Activated naive CD4-positive, alpha-beta T cell (primary cell): ENCODE measurements at places on chromosomes 3 and 15.

GRCh38 chr15:88533376-88533775 is 13.1 kb downstream of the DET1 start:
- DNase-seq: no peak

GRCh38 chr3:20529911-20530310 is 343.9 kb upstream of the SGO1 start:
- DNase-seq: no peak

DNA sequence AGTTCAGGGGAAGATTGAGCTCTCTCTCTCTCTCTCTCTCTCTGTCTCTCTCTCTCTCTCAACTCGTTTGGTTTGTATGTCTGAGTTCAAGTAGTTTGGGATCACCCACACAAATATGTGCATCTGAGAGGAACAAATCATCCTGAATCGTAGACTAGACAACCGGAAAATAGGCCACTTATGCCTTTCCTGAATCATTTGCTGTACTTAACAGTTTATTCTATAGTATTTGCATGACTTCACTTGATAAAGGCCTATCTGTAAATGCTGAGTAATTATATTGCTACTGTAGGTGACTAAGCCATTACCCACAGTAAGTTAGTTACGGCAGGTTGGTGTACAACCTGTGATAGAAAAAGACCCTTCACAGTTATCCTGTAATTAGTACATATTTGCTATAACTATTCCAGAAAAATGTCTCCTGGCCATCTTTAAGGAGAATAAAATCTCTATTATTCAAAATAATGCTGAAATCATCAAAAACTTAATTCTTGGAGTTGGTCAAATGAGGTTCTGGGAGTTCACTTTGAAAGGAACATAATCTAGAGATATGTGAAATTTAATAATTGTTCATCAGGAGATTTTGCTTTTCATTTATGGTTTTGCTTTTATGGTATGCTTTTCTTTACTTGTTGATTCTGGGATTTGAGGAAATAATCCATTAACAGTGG is 31.1 kb downstream of the OXSM start:
- DNase-seq: no peak

DNA sequence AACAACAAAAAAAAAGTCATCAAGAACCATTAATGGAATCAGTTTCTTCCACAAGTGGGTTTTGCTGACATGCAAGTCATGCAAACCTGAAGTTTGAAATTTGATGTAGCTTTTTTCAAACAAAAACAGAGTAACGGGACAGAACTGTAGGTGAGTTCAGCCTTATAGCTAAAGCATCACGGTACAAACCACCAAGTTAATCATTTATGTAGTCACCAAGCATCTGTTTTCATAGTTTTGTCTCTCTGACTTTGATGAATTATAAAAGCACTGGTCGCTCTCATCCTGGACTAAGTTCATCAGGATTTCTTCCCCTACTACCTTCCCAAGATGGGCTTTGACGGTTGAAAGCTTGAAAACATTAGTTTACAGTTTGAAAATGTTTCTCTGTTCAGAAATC is 117.0 kb upstream of the SAMMSON start:
- no peak for DNase-seq

GRCh38 chr3:139261754-139262586 is 81.8 kb upstream of the MRPS22 start:
- no peak for DNase-seq

DNA sequence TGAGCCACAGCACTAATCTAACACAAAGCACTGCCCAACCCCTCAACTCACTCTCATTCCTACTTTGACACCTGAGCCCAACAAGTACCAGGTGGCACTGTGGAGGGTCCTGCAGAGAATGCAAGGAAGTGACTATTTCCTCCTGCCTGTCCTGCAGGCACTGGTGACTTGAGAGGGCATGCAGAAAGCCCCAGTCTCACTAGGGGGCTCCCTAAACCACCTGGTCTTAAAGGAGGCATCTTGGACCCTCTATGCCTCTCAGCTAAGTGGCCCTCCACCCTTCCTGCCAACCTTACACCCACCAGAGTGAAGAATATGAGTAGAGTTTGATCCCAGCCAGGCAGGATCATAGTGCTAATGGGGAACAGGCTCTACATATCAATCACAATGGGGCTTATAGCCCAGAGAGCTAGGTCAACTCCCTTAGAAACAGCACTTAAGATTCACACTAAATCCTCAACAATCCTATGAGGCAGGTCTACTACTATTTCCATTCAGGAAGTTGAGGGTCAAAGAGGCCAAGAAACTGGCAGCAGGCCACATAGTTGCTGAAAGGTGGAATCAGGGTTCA is 15.2 kb downstream of the TRAIP start:
- DNase-seq: no peak
